ENCODE measurements at places on chromosomes 1 and 21.

DNA sequence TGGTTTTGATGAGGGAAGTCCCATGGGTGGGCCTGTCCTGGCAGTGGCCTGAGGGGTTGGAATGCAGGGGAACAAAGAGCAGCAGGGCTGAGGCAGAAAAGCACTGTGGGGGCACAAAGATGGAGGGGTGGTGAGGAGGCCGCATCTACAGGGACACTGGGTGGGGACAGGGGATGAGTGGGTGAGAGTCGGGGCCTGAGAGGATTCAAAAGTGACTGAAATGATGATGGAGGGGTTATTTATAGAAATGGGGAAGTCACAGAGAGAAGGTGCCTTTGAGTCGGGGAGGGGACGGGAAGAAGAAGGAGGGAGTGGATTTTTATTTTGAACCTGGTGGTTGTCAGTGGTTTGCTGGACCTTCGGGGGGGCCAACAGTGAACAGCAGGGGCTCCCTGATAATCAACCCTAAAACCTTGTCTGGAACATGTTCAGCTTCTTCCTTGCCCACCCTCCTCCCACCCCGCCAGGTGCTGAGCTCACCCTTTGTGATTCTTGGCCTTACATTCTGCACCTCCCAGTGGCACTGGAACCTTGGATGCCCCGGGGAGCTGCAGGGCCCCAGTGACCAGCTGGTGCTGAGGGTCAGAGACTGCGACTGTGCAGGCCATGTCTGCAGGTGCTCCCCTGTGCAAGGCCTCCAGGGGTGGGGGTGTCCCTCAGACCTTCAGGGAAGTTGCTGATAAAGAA is 42.9 kb downstream of the IER5 start:
- no peak for DNase-seq

DNA sequence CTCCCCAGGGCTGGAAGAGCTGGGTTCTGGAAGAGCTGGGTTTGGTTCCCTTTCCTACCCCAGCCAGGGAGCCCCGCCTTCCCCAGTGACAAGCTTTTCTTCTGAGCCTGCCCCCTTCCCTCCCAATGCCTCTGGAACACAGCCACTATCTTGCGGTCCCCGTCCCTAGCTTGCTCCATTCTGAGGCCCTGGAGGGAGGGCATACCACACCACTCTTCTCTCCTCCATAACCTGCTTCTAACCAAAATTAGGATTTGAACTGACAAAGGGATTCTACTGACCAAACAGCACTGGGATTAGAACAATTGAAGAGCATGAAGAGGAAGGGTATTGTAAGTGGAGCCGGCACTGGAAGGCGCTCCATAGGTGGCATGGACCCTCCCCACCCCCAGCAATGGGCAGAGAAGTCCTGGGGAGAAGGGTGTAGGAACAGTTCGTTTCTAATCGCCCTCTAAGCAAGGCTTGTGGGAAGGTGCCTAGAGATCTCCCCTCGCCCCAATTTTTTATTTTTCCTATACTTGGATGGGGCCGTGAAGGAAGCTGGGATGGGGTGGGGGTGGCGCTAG is 690 bp downstream of the C1orf216 start:
- no peak for DNase-seq

- no peak for DNase-seq
These were observed 94.7 kb upstream of the ERRFI1 start for GRCh38 chr1:8120693-8121260.

- no peak for DNase-seq
These were observed 9.1 kb upstream of the GPR88 start for GRCh38 chr1:100528871-100529270.

DNA sequence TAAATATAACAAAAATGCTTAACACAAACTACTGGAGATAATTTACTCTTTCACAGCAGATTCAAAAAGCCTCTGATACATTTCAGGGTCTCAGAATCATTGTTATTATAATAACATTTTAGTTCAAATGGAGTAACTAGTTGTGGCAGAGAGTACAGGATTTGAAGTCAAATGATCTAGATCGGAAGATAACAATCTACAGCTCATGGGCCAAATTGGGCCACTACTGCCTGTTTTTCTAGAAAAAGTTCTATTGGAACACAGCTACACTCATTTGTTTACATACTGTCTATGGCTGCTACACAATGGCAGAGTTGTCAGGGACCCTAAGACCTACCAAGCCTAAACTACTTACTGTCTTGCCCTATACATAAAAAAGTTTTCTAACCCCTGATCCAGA is 63.6 kb downstream of the ELAVL4 start:
- DNase-seq: no peak

- DNase-seq: no peak
These were observed 134.1 kb upstream of the RAB4A start for GRCh38 chr1:229136822-229137221.

- peak; percentile 67 for DNase-seq
These were observed 70.3 kb downstream of the PIK3CD start for GRCh38 chr1:9721606-9722377.

DNA sequence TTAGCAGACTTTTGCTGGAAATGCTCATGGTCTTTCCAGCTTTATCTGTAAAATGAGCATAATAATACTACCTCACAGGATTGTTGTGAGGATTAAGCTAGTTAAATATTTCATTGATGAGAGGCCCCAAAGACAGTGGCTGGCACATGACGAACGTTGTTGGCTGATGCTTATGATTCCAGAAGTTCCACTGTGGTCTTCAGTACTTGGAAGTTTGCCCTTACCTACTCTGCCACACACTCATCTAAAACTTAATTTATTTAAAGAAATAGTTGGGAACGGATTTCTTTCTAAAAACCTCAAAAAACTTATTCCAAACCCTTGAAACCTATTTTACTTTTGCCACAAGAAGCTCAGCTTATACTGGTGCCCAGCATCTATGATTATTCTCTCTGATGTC is 170.7 kb downstream of the DHRS3 start:
- DNase-seq: no peak

GRCh38 chr1:245771511-245772281 is 616.9 kb downstream of the KIF26B start:
- no peak for DNase-seq

- DNase-seq: no peak
These were observed 195.4 kb upstream of the RUNX1 start for GRCh38 chr21:35244514-35244913.

DNA sequence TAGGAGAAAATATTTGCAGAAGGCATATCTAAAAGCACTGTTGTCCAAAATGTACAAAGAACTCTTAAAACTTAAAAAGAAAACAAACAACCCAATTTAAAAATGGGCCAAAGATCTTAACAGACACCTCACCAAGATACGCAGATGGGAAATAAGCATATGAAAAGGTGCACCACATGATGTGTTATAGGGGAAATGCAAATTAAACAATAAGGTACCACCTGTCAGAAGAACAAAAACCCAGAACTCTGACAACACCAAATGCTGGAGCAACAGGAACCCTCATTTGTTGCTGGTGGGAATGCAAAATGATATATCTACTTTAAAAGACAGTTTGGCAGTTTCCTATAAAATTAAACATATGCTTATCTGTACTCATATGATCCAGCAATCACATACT is 18.1 kb downstream of the SLC2A5 start:
- no peak for DNase-seq

DNA sequence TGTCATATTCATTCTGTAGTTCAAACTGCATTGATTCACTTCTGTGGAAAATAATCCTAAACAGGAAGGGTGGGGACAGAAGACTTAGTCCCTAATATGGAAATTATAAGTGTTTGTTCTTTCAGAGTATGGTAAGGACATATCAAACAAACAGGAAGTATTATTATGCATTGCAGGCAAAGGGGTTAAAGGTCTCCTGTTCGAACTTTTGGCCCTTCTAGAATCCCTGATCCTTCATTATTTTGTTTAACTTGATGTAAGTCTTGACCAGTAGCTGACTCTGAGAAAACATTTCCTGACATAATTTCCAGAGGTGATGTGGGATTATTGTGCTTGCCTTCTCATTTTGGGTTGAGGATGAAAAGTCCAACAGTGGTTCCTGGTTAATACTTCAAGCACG is 215.4 kb upstream of the ADGRL2 start:
- DNase-seq: no peak

GRCh38 chr21:32427958-32428623 is 15.6 kb downstream of the EVA1C start:
- DNase-seq: no peak

- peak; percentile 4 for DNase-seq
These were observed 24.4 kb upstream of the AGBL4 start for GRCh38 chr1:50047916-50048694.

- DNase-seq: no peak
These were observed 40.5 kb downstream of the MRPS6 start for GRCh38 chr21:34113842-34114241.

DNA sequence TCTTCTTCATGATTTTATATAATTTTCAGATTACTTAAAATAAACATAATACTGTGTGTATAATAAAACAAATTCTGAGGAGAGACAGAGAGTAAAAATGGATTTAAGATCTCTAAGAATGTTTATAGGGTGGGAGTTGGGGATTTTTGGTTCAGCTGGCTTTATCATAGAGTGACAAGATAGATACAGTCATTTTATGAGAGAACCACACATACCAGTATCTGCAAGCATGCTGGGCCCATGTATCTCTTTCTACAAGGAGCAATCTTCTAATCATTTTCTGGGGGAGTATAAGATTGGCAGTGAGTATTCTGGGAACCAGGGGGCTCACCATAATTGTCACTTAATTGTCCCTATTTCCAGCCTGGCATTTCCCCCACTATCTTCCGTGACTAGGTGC is 64.3 kb upstream of the DUSP10 start:
- DNase-seq: no peak

DNA sequence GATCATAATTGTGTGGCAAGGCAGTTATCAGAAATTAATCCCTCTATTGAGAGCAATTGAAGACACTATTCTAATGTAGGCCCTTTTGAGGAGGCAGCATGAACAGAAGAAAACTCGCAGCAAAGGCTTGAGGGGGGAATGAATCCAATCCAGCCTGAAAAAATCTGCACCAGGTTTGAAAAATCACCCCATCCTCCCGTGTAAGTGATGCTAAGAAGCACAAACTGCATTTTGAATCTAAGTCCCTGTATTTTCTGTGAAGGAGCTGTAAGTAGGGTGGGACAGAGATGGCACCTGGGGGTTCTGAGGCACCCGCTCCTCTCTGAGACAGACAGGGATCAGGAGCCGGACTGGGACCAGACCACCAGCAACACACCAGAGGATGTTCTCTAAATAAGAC is at the start of gene CRB1:
Gene CRB1 (plus strand): TSS at position 241 of the 400 bp plus-strand sequence. CDS start 161 bp downstream, outside the sequence.
- no peak for DNase-seq

DNA sequence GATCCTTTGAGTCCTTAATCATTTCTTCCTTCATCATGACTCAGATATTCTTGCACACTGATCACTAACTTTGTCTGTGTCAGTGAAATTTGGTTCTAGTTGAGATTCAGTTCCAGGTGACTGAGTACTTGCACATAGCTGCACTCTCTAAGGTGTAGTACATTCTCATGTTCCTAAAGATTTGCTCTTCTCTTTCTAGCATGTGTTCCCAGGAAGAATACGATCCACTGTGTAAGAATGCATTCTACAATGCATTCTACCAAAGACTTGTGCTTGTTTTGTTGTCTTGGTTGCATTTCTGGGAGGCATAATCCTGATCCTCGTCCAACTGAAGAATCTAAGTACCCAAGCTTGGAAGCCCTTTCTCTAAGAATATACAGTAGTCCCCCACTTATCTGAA is 104.3 kb upstream of the CDC42BPA start:
- DNase-seq: no peak

GRCh38 chr21:32371913-32372314 is 20.9 kb downstream of the URB1 start:
- DNase-seq: no peak

- no peak for DNase-seq
These were observed 10.7 kb downstream of the PCAT6 start for GRCh38 chr1:202821467-202821866.

DNA sequence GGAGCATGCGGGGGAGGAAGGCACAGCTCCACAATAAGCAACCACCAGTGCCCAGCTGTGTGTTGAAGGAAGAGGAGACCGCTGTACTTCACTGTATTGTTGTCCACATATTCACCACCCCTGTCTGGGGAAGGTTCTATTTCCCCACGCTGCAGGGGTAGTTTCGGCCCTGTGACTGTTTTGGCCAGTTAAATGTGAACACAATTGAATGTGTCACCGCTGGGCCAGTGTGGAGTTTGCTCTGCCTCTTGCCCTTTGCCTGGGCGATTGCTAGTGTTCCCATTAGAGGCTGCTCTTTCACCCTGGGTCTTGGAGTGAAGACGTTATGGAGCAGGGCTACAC is 32.6 kb downstream of the UBE4B start:
- DNase-seq: no peak

GRCh38 chr1:1250786-1251284 is 4.3 kb upstream of the C1QTNF12 start:
- DNase-seq: peak; percentile 62

- DNase-seq: no peak
These were observed 3.1 kb downstream of the GJA5 start for GRCh38 chr1:147757015-147757990.

DNA sequence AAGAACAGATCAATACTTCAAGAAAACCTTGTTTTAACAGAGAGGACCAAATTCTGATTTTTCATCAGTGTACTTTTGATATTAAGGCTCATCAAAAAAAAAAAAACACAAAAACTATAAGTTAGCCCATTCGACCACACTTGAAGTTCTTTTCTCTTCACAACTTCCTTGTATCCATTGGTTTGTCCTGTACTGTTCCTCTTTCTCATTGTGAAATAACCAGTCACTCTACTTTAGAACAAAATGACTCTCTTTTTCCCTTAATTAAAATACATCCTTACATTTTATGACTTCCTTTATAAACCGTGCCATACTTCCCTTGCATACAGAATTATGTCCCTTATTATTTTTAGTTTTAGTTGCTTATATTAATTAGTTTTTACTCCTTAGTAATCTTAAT is 8.4 kb downstream of the QSOX1 start:
- no peak for DNase-seq

- no peak for DNase-seq
These were observed 147.7 kb downstream of the DMRTA2 start for GRCh38 chr1:50275566-50275965.

- DNase-seq: peak; percentile 22
These were observed 24.4 kb upstream of the ZC3H12A start for GRCh38 chr1:37449936-37450335.

DNA sequence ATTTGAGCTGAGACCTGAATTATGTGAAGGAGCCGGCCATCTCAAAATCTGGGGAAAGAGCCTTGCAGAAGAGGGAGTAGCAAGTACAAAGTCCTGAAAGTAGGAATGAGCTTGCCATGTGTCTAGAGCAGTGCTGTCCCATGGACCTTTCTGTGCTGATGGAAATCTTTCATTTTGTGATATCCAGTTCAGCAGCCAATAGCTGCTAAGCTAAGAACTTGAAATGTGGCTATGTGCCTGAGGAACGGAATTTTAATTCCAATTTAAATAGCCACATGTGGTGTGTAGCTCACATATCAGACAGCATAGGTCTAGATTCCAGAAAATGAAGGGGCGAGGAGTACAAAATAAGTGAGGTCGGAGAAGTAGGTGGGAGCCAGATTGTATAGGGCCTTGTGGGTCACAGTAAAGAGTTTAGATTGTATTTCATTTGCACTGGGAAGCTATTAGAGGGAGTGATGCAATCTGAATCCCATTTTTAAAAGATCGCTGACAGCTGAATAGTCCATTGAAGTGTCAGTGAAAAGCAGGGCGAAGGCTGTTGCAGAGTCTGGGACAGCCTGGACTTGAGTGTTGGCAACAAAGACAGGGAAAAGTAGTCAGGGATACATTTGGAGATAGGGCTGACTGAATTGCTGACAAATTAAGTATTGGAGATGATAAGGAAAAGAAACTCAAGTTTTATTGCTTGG is 80.3 kb downstream of the TMEM200B start:
- no peak for DNase-seq

Data from stimulated activated CD4-positive, alpha-beta T cell treated with anti-CD3 and anti-CD28 coated beads, Interleukin-1b, Interleukin-23, amount 100 ng/mL, for 48 hours (primary cell).